ENCODE measurements at places on chromosomes 5 and 9.

GRCh38 chr5:170330568-170331054 is 33.0 kb upstream of the LCP2 start:
- no peak for DNase-seq

- DNase-seq: no peak
Observed at GRCh38 chr5:131783357-131783756, 13.5 kb downstream of the FNIP1 start.

GRCh38 chr5:57581222-57581621 is 98.6 kb upstream of the ACTBL2 start:
- no peak for DNase-seq

- DNase-seq: no peak
Observed at GRCh38 chr5:160843240-160843639, 8.8 kb downstream of the ATP10B start.

GRCh38 chr9:11103525-11103924 is 490.7 kb upstream of the PTPRD start:
- peak; percentile 10 for DNase-seq

DNA sequence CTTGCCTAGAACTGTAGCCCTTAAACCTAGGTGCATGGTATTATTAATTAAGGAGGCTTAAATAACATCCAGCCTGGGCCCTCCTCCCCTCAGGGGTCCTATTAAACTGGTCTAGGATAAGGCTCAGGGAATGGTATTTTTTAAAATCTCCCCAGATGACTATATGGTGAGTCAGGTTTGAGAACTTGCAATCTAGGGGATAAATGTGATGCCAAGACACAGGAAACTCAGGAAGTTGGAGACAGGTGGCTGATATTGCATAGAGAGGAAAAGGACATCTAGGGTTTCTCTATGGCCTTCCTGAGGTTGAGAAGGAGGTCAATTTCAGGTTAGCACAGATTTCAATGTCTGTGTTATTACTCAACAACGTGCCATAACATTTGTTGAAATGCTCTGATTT is 581.0 kb downstream of the TLE1 start:
- DNase-seq: no peak

- no peak for DNase-seq
Observed at GRCh38 chr5:150036513-150036912, 36.0 kb downstream of the HMGXB3 start.

- no peak for DNase-seq
Observed at GRCh38 chr9:130740218-130741023, 46.8 kb downstream of the EXOSC2 start.

GRCh38 chr9:3348169-3348568 is 177.6 kb downstream of the RFX3 start:
- no peak for DNase-seq

- DNase-seq: peak; percentile 49
Observed at GRCh38 chr5:176619569-176620332, 9.8 kb upstream of the GPRIN1 start.

- no peak for DNase-seq
Observed at GRCh38 chr9:18726546-18726945, 252.6 kb downstream of the ADAMTSL1 start.

DNA sequence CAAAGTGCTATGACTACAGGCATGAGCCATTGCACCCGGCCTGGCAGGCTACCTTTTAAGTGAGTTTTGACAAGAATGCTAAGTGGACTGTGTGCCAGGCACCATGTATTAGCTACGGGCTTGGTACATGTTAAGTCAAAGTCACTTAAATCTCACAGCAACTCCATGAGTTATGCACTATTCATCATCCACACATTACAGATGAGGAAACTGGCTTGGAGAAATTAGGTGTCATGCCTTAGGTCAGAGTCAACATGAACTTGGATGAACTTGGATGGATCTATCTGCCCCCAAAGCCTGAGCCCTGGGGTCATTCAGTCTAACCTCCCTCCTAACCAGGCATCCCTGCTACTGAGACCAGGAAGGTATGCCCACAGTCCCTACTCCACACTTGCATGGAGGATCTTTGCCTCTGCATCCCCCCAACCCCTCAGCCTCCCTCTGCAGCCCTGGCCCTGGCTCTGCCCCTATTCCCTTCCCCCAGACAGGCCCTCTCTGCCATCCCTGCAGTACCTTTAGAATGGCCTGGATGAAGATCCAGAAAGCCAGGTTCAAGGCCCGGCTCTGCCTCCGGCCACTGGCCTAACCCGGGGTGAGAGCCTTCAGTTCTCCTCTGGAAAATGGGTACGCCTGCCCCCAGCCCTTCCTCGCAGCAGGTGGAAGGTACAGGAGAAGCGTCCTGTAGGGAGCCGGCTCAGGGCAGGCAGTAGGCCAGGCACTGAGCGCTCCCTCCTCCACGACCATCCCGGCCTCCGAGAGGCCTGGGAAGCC is 685 bp upstream of the ADGRD2 start:
- no peak for DNase-seq

GRCh38 chr5:30802961-30803705 is 390.4 kb upstream of the CDH6 start:
- DNase-seq: no peak

DNA sequence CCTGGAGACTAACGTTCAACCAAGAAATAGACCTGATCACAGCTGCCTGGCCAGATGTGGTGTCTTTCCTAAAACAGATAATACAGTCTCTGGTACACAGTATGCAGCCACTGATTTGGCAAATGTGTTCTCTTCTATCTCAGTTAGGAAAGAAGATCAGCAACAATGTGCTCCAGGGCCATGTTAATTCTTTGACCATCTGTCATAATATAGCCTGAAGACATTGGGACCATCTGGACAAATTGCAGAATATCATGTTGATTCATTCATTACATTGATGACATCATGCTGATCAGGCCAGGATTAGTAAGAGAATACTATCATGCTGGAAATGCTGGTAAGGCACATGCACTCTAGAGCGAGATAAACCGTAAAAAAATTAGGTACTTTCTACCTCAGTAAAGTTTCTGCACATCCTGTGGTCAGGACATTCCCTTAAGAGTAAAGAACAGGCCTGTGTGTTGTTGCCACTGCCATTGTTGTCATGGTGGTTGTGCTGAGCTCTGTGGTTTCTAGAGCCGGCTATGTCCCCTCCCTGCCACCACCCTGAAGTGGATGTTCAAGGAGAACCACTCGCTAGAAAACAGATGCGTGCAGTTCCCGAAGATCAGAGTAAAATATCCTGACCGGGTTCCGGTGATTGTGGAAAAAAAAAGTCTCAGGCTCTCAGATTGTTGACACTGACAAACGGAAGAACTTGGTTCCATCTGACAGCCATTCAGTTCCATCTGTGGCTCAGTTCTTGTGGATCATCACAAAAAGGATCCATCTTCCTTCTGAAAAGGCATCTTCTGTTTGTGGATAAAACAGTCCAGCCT is 6.4 kb upstream of the JMY start:
- DNase-seq: no peak

DNA sequence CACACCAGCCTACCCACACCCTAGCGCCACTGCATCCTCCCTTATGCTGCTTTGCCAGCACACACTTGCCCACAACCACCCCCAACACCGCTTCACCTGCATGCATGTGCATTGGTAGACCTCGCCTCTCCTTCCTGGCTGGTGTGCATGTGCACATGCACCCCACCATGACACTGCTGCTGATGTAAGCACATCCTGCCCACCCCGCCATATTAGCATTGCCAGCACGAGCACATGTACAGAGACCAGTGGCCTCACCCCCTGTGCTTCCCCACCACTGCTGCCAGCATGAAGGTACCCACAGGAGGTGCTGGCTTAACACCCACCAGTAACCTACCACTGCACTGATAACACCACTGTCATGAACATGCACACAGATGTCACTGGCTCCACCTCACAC is 218.2 kb downstream of the SLCO4C1 start:
- DNase-seq: no peak

GRCh38 chr9:127424676-127424999 is 456 bp downstream of the ZNF79 start:
- DNase-seq: no peak

DNA sequence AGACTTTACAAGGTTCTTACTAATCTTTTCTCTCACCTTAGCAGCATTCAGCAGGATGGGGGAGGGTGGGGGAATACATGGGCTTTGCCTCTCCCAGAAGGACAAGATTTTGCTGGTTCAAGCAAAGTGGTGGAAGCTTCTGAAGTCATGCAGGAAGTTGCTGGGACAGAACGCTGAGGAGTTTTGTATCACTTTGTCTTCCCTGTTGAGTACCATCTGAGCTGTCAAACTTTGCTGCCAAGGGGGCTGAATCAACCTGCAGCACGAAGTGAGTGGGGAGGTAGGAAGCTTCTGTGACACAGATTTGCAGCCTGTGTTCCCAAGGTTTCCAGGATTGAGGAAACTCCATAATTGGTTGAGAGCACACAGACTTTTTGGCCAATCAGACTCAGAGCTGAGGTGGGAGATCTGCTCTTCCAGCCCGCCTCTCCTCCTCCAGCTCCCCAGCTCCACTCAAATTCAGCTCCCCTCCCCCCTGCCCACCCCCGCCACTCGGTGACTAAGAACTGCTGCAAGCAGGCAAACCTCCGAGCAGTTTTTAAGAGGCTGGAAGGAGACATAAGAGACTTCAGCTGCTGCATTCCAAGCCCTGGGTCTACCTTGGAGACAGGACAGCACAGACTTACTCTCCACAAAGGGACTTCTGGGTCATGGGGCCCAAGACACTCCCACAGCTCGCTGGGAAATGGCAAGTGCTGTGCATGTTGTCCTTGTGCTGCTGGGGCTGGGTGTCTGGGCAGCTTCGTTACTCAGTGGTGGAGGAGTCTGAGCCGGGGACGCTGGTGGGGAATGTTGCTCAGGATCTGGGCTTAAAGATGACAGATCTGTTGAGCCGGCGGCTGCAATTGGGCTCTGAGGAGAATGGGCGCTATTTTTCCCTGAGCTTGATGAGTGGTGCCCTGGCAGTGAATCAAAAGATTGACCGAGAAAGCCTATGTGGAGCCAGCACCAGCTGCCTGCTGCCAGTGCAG is at the start of gene PCDHGC5:
Gene PCDHGC5, plus strand, starts transcription at position 491 of the 971 bp plus-strand sequence. Its CDS starts 160 bp downstream, at position 651.
- DNase-seq: no peak

DNA sequence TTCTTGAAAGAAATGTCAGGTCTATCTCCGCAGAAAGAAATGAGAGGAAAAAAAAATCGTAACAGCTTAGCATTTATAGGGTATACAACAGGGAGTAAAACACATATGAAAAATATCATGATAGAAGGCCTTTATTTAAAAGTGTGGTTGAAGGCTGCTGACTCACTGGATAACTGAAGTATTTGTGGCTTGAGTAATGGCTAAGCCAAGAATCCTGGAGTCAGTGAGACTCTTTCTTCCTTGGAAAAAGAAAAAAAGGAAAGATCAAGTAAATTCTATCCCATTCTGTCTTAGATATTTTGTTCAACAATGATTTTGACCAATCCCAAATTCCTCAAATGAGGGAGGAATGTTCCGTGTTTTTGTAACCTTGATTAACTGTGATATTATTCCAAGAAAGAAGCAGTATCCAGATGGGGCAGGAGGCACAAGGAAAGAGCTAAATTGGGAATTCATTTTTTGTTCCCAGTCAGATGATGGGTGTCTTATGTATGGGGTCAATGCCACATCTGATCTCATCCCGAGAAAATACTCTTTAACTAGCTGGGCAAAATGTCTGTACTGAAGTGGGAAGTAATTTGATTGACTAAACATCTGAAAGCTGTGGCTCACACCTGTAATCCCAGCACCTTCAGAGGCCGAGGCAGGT is 64.3 kb upstream of the MYO10 start:
- no peak for DNase-seq

DNA sequence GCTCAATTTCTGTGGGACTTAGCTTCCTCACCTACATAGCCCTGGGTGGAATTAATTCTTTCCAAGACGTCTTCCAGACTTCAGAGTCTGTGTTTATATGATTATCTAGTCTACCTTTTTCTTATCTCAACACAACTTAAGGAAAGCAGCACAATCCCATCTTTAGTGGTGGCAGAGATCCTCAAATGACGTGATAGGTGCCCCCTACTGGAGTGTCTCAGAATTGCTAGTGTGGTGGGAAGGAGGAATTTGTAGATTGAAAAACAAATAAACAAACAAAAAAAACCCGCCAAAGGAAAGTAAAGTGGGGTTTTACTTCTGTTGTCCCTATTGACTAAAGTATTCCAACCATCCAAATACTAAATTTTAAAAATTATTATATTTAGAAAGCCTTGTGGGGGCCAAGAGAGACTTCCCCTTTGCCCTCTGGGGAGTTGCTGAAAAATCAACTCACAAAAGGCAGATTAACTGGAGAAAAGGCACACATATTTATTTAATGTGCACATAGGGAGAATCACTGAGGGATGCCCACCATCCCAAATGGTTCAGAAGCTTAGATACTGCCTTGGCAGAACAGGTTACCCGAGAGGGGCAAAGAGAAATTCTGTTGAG is 283.3 kb downstream of the TMEM167A start:
- DNase-seq: no peak
